Left hindlimb (tissue), 1 donor: ENCODE measurements at places on chromosomes 6 and 20.

DNA sequence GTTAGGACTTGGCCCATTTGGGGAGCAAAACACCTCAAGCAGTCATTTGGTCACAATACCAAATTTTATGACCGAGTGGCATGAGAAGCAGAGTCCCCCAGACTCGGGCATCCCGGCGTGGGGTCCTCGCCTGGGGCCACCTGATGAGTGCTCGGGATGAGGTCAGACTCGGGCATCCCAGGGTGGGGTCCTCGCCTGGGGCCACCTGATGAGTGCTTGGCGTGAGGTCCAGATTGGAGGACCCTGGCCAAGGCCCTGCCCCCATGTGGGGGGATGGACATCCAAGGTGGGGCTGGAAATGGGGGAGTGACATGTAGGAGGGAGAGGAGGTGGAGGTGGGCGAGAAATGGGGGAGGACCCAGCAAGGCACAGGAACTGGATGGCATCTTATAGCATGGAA is 56.1 kb upstream of the CST7 start:
- no peak for DNase-seq

DNA sequence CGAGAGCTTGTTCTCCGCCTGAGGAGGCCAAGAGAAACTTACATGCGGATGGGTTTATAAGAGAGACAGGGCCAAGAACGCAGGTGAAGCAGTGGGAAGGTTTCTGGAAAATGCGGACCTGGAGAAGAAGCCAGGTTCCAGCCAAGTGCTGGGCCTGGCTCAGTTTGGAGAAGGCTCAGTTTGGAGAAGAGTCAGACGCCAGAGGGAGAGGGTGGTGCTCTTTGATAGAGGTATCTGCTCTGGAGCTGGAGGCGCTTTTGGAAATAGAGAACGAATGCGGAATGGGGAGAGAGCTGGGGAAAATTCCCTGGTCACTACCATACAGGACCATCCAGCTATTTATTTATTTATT is 753 bp downstream of the RSPH9 start:
- DNase-seq = no peak

GRCh38 chr6:122772724-122773415 is 6.6 kb upstream of the FABP7 start:
- DNase-seq = no peak

GRCh38 chr6:40924839-40925238 is 114.2 kb downstream of the UNC5CL start:
- DNase-seq = no peak

GRCh38 chr20:61422636-61423425 is 170.8 kb downstream of the CDH4 start:
- DNase-seq = no peak

DNA sequence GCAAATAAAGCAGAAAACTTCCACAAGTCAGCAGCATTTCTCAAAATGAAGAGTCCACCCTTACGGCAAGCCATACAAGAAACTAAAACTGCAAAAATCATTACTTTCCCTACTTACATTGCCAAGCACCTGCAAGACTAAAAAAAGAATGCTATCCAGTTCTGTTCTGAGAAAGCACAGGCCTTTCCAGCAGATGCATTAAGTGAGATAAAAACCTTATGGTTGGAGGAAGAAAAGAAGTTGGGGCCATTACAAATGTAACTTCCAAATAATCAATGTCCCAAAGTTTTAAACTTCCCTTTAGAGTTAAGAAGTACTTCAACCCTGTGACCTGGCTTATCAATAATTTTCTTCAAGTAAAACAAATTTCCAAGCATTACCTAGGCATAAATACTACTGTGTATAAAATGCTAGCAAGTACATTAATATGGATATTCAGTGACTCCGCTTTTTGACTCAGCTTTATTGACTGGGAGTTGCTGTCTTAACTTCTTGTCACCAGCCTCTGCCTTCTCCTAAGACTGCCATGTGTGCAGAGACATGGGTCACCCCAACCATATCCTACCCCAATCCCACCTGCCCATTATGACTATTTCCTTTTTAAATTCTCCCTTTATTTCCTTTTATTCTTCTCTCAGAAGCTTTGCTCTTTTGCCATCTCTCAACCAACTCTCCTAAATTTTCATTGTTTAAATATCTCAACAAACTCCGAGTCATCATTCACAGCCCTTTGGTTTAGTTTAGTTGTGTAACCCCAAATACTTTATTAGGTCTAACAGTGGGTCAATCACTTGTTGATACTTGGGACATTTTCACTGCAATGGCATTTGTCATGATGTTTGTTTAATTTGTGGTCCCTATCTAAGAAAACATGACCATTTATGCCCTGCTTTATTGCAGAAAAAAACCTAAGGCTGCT is 49.7 kb downstream of the SLC22A23 start:
- no peak for DNase-seq

DNA sequence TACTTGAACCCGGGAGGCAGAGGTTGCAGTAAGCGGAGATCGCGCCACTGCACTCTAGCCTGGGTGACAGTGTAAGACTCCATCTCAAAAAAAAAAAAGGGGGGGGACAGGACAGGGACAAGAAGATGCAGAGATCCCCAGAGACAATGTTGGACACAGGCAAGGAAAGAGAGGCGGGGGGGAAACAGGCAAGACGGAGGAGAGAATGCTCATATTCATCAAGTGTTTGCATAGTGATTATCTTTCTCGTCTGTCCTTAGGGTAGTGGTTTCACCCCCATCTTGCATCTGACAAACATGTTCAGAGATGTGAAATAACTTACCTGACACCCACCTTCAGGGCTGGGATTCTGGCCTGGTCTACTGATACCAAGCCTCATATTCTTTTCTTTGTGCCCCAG is 29.0 kb downstream of the CHMP4B start:
- no peak for DNase-seq

- no peak for DNase-seq
These were observed 17.5 kb upstream of the SIRPA start for GRCh38 chr20:1877609-1878200.

- no peak for DNase-seq
These were observed 62.4 kb upstream of the STXBP5 start for GRCh38 chr6:147141711-147142308.

DNA sequence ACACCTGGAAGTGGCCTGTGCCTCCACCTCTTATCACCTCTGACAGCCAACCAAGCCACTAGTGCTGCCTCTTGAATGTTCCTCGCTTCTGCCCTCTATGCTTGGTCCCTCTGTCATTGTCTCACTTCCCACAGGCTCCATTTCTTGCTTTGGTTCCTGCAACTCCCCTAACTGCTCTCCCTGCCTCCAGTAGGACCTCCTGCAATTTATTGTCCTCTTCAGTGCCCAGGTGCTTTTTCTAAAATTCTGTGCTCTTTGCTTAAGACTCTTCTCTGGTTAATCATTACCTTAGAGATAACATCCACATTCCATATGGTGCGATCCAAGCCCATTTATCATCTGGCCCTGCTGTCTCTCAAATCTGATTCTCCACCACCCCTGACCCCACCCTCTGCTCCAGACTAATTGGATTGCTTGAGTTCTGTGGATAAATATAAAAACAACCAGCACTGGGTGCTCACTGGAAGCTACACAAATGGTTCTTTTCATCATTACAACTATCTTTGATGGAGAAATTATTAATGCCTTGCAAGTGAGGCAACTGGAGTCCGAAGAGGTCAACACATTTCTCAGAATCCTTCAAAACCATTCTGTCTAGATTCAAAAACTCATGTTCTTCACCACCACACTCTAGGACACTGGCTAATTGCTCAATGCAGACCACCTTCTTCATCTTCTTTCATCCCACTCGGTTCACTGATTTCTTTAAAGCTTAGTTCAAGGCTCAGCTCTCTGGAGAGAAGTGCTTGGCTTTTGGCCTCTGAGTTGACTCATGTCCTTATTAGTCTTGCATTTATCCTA is 47.2 kb downstream of the FOXA2 start:
- DNase-seq = no peak

DNA sequence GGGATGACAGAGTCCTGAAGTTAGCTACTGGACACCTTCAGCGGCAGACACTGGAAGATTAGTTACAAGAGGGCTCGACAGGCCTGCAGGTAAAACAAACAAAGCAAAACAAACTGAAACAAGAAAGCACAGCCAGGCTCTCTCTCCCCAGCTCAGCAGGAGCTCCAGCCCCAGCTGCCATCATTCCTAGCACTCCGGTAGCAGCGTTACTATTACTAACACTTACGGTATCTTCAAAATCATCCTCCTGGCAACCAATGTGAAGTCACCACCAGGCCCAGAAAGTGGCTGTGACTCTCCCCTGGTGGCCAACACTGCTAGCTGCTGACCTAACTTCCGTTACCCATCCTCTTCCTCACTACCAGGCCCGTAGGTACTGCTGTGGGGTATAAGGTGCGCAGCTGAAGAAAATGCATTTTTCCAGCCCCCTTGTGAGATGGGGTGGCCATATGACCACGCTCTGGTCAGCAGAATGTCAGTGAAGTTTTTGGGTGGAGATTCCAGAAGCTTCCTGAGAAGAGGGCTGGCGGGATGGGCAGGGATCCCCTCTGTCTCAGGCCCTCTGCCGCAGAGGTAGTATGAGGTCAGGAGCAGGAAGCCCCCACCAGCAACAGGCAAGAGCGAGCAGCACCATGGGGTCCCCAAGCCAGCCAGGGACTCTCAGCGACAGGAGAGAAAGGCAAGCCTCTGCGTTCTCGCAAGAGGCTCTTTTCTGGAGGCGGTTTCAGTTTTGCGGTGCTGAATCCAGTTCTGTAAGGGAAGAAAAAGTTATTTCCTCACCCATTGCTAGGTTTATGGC is 37.4 kb upstream of the TBXT start:
- DNase-seq = no peak
